Stimulated activated CD4-positive, alpha-beta T cell treated with anti-CD3 and anti-CD28 coated beads, Interleukin-15, amount 100 ng/mL, for 24 hours (primary cell): ENCODE measurements at places on chromosomes 3 and 15.

DNA sequence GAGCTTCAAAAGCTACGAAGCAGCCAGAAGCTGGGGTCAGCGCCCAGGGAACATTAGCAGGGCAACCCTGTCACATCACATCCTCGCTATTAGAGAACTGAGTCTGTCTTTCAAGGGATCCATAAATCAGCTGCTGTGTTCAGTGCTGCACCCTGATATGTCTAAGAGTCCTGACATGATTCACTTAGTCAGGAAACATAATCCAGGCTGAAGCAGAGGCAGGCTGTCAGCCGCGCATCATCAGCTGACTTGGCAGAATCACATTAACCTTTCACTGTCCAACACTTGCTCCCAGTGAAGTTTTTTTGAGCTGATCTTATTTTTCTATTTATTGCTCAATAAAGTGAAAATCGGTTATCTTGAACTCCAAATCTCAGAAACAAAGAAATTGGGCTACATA is 23.5 kb downstream of the MYH15 start:
- DNase-seq, result no peak

GRCh38 chr3:42662813-42663535 is 9.5 kb downstream of the ZBTB47 start:
- DNase-seq, result no peak

GRCh38 chr3:2504912-2505311 is 406.2 kb downstream of the CNTN4 start:
- no peak for DNase-seq

GRCh38 chr3:44175070-44175469 is 66.6 kb upstream of the TOPAZ1 start:
- no peak for DNase-seq

GRCh38 chr3:124078953-124079911 is 87.3 kb upstream of the ROPN1 start:
- peak; percentile 11 for DNase-seq

DNA sequence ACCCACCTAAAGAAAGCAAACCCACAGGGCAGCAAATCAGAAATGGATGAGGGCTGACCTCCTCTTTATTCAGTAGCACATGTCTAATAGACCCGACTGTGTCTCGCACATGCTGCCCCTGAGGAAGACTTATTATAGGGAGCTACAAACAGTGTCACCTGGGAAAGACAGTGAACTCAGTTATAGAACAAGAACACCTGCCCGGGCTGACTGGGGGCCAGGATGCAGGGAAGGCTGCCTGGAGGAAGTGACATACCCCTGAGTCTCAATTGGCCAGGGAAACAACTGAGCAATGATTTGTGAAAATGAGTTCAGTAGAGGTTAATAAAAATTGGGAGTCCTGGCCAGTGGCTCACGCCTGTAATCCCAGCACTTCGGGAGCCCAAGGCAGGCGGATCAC is 78.7 kb upstream of the CGNL1 start:
- no peak for DNase-seq

- no peak for DNase-seq
Observed at GRCh38 chr3:180974286-180974685, 15.2 kb downstream of the DNAJC19 start.

- no peak for DNase-seq
Observed at GRCh38 chr3:158264894-158265293, 155.0 kb downstream of the RSRC1 start.

GRCh38 chr3:185978516-185978915 is 40.7 kb upstream of the TRA2B start:
- DNase-seq, result no peak

DNA sequence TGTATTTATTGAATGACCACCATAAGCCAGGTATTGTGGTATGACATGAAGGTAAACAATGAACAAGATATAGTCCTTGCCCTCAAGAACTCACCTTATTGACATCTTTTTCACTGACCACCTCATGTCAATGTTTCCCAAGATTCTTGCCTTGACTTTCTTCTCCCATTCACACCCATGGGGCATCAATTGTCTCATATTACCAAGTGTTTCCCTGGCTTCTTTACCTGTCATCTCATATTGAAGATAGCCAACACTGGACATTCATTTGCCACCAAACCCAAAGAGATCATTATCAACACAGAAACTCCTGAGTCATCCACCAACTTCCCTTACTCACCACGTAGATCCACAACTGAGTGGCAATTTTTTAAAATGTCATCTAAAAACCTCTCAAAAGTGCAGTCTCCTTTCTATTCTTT is 2.2 kb downstream of the EFHB start:
- DNase-seq, result no peak

DNA sequence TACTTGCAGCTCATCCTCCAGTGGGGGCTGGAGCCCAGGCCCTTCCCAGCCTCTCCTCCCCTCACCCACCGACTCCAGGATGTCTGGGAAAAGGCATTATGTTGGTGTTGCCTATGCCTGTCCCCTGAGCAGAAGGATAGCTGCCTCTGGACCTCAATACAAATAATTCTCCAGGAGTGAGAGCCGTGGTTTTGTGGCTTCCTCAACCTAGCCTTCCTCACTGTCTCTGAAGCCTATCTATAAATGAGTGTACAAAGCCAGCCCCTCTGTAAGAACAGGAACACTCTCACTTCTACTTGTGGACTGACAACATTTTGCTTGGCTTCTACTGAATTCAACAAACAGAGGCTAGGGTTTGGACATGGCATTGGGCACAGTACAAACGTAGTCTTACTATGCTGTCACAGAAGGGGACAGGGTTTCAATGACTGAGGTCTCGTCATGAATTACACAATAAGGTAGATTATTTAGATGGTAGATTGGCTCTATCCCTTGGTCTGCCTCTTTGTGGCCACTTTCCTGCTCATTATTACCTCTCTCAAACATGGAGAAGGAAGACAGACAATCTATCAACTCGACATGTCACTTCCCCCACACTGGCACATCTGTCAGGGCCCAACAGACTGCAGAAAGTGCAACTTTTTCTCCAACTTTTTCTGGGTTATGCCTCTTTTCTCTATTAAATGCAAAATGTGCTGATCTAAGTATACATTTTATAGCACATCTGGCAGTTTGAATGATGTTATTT is 82.8 kb upstream of the MEX3B start:
- DNase-seq, result no peak

DNA sequence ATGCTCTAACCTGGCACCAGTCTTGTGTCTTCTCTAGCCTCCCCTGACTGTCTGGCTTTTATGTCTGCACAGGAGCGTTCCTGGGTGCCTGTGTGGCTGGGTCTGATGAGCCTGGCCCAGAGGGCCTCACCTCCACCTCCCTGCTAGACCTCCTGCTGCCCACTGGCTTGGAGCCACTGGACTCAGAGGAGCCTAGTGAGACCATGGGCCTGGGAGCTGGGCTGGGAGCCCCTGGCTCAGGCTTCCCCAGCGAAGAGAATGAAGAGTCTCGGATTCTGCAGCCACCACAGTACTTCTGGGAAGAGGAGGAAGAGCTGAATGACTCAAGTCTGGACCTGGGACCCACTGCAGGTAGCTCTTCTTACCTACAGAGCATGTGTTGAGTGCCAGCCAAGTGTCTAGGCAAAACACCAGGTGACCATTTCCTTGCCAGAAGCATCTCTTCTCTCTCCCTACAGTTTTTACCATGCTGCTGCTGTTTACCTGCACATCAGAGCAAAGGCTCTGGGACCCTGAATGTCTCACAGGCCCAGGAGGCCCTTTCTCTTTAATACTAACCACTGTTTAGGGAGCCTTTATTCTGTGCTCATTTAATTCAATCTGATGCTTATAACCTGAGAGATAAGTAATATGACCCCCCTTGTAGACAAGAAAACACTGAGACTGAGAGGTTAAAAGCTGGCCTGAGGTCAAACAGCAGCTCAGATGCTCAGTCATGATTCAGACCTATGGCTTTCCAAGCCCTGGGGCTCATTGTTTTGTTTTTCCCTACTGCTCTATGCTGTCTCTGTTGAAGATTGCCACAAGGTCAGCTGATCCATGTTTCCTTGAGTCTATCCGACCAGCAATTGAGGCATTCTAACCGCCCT is 10.4 kb downstream of the PODXL2 start:
- DNase-seq, result no peak

DNA sequence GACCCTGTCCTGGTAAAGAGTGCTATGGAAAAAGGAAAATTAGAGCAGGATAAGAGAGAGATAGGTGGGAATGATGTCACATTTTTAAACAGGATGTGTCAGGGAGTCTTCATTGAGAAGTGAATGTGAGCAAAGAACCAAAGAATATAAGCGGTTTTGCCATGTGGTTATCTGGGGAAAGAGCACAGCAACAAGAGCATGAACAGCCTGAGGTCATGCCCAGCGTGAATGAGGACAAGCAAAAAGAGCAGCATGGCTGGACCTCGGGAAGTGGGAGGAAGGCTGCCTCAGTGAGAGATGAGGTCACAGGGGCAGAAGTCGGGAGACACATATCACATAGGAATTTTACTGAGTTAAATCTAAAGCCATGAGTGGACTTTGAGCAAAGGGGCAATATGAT is 82.8 kb upstream of the HES1 start:
- no peak for DNase-seq

- DNase-seq, result peak; percentile 4
Observed at GRCh38 chr3:30544812-30545211, 61.6 kb upstream of the TGFBR2 start.

GRCh38 chr3:111781561-111782446 is 77.3 kb upstream of the PHLDB2 start:
- DNase-seq, result no peak

- DNase-seq, result peak; percentile 86
Observed at GRCh38 chr3:46895204-46895660, 17.7 kb downstream of the PTH1R start.

GRCh38 chr3:37935290-37935668 is 55.3 kb upstream of the VILL start:
- DNase-seq, result no peak

DNA sequence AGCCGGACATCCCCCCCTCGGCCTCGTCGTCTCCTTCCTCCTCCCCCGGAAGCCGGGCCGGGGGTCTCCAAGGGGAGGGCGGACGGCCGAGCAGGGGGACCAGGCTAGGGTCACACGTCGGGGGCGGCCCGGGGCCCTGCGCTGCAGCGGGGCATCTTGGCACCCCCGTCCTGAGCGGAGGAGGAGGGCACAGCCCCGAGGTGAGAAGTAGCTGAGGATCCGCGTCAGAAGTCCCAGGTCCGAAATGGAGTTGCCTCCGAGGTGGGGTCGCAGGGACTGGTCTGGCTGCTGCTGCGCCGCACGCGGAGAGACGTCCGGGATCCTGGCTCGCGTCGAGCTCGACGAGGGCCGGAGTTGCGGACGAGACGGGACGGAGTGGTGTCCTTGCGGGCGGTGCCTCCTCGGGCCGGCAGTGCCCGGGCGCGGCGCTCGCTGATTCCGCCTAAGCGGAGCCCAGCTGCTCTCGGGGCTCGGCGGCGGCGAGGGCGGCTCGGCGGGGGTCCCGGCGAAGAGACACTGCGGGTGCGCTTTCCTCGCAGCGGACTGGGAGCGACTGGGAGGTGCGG is at the start of gene ADCY5:
TSS of gene ADCY5 (minus strand) at position 555 of the 566 bp plus-strand sequence. CDS start at position 10, 545 bp downstream.
- peak; percentile 9 for DNase-seq

DNA sequence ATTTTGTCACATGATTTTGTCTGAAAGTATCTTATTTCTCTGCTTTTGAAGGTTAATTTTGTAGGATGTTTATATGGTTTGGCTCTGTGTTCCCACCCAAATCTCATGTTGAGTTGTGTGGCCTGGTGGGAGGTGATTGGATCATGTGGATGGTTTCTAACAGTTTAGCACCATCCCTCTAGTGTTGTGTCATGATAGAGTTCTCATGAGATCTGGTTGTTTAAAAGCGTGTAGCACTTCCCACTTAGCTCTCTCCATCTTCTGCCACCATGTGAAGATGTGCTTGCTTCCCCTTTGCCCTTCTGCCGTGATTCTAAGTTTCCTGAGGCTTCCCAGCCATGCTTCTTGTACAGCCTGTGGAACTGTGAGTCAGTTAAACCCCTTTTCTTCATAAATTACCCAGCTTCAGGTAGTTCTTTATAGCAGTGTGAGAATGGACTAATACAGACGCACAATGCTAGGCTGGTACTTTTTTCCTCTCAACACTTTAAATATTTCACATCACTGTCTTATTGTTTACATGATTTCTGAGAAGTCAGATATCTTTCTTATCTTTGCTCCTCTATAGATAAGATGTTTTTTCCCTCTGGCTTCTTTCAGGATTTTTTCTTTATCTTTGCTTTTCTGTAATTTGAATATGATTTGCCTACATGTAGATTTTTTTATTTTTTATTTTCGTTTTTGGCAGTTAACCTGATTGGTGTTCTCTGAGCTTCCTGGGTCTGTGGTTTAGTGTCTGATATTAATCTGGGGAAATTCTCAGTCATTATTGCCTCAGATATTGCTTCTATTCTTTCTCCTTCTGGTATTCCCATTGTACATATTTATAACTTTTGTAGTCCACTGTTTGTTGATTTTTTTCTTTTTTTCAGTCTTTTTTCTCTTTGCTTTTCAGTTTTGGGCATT is 22.2 kb downstream of the BTD start:
- DNase-seq, result no peak

DNA sequence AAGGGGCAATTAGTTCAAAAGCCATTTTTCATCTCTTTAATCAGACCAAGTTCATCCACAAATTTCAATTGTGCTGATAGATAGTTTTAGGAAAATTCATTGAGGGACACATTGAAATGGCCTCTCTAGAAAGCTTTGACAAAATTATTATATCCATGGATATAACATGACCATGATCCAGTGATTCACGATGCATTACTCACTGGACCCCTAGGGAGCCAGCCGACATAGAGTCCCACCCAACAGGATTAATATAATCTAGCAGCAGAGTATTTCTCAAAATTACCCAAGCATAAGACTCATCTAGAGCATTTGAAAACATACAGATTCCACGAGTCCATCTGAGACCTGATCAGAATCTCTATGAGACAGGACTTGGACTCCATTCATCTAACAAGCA is 100.3 kb downstream of the FRMD5 start:
- DNase-seq, result no peak

GRCh38 chr15:66872405-66872804 is 170.4 kb downstream of the SMAD6 start:
- DNase-seq, result no peak

DNA sequence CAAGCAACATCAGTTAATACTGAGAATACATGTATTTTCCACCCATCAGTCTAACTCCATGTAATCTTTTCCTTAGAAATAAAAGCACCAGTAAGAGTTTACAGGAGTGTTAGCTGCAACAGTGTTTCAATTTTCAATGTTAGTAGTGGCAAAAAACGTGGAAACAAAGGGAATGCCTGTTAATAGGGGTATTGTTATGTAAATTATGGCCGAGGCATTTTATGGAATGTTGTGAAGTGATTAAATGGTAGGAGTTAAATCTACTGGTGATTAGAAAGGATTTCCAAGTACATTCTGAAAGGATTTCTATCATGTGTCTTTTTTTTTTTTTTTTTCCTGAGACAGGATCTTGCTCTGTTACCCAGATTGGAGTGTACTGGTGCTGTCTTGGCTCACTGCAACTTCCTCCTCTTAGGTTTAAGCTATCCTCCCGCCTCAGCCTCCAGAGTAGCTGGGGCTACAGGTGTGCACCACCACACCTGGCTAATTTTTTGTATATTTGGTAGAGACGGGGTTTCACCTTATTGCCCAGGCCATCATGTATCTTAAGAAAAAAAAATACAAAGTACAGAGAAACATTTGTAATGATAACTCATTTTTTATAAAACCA is 6.6 kb downstream of the ATP6V1A start:
- DNase-seq, result no peak

GRCh38 chr3:158339638-158340037 is 229.7 kb downstream of the RSRC1 start:
- DNase-seq, result no peak

- DNase-seq, result no peak
Observed at GRCh38 chr3:98449606-98450193, 13.3 kb upstream of the OR5K1 start.

GRCh38 chr3:128499724-128500275 is 6.8 kb upstream of the GATA2 start:
- DNase-seq, result no peak
